ENCODE measurements at places on chromosomes 11 and 22.

DNA sequence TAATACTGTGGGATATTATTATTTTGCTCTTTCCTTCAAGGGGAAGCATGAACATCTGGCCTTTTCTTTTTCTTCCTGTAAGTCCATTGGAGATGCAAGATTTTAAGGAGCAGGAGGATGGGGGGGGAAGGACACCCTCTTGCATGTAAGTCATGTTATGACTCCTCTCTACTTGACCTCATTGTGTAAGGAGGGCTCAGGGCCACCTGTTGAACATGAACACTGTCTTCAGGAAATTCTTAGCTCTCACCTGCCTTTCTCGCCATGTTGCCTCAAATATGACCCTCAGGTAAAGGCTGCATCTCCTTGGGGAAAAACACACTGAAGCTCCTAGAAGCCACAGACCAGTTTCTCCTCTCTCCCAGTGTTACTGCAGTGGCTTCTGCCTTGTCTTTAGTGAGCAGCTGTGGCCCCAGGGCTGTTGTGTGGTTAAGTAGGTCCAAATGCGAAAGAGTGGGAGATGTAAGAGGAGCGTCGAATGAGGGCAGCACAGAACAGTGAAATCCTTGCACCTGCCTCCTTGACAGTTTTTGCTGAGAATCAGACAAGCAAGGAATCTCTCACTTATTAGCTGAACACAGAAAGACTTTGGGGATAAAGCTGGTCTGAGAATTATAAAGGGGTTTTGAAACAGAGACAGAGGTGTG is 1.3 kb upstream of the RAG1 start:
- no peaks in the 10 kb centered on the region for H3K4me1 ChIP-seq
- H3K36me3 ChIP-seq: no peaks in the 10 kb centered on the region
- H3K27me3 ChIP-seq: peaks cover 5% of the 10 kb centered on the region
- no peak for DNase-seq
- H3K4me3 ChIP-seq: no peak overlapping the region

- no peaks in the 10 kb centered on the region for H3K4me1 ChIP-seq
- H3K4me3 ChIP-seq: no peak overlapping the region
- H3K36me3 ChIP-seq: no peaks in the 10 kb centered on the region
- DNase-seq: no peak
- H3K27me3 ChIP-seq: peaks cover 4% of the 10 kb centered on the region
- no peak overlapping the region for H3K27ac ChIP-seq
Measured at GRCh38 chr11:131977231-131977630, 606.8 kb downstream of the NTM start.

GRCh38 chr11:18364495-18365073 is 29.8 kb upstream of the LDHA start:
- no peak overlapping the region for H3K4me3 ChIP-seq
- no peak for DNase-seq
- H3K27me3 ChIP-seq: no peaks in the 10 kb centered on the region
- H3K4me1 ChIP-seq: no peaks in the 10 kb centered on the region
- H3K36me3 ChIP-seq: no peaks in the 10 kb centered on the region

- H3K36me3 ChIP-seq: no peaks in the 10 kb centered on the region
- no peak overlapping the region for H3K27ac ChIP-seq
- no peak for DNase-seq
- peaks cover 5% of the 10 kb centered on the region for H3K4me1 ChIP-seq
Measured at GRCh38 chr11:79028225-79028624, 412.6 kb downstream of the TENM4 start.

- no peak overlapping the region for H3K4me3 ChIP-seq
- DNase-seq: no peak
- no peaks in the 10 kb centered on the region for H3K36me3 ChIP-seq
- H3K27me3 ChIP-seq: peaks cover 37% of the 10 kb centered on the region
Measured at GRCh38 chr11:126973051-126973450, 27.5 kb downstream of the KIRREL3 start.

- H3K36me3 ChIP-seq: no peaks in the 10 kb centered on the region
- no peak for DNase-seq
- H3K27ac ChIP-seq: peak overlapping the region; percentile 89
- H3K4me3 ChIP-seq: no peak overlapping the region
- H3K27me3 ChIP-seq: peaks cover 9% of the 10 kb centered on the region
Measured at GRCh38 chr11:312092-312816, 1.6 kb upstream of the IFITM1 start.

DNA sequence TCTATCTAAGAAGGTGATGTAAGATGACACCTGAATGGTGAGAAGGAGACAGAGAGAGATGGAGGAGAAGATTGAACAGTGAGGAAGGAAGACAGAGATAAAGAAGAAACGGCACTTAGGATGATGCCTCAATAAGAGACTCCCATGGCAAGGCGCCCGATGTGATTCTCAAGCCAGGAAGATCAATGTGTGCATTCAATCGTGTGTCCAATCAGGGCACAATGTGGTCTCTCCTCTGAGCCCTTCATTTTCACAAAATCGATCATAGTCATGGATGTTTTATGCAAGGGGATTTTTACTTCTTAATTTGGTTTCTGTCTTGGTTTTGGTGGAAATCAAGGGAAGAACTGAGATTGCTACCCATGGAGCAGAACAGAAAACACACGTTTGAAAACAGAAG is 19.9 kb upstream of the TMPRSS13 start:
- H3K27me3 ChIP-seq: no peaks in the 10 kb centered on the region
- no peaks in the 10 kb centered on the region for H3K4me1 ChIP-seq
- H3K27ac ChIP-seq: no peak overlapping the region
- H3K4me3 ChIP-seq: no peak overlapping the region

DNA sequence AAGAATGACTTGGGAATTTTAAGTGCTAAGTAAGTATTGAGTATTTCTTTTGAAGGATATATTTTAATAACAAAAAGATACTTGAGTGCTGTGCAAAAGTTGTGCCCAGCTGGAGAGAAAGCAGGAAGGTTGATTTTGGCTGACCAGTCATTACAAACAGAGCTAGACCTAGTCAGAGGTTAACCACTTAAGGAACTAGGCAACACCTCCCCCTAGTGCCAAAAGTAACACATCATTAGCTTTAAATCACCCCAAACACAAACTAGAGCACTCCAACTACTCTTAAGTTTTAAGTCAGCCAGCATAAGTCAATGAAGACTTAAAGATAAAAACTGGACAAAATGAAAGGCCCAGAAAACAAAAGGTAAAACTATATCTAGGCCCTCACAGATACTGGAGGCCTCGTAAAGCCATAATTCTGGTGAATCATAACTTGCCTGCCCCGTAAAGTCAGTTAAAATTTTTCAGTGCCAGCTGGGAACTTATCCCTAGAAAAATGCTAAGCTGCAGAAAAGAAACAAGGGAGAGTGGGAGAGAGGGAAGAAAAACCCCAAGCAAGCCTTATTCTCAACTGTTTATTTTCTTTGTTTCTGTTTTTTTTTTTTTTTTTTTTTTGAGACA is 4.6 kb downstream of the TMEM9B start:
- H3K27ac ChIP-seq: peak overlapping the region; percentile 26
- H3K27me3 ChIP-seq: no peaks in the 10 kb centered on the region
- H3K4me3 ChIP-seq: no peak overlapping the region

DNA sequence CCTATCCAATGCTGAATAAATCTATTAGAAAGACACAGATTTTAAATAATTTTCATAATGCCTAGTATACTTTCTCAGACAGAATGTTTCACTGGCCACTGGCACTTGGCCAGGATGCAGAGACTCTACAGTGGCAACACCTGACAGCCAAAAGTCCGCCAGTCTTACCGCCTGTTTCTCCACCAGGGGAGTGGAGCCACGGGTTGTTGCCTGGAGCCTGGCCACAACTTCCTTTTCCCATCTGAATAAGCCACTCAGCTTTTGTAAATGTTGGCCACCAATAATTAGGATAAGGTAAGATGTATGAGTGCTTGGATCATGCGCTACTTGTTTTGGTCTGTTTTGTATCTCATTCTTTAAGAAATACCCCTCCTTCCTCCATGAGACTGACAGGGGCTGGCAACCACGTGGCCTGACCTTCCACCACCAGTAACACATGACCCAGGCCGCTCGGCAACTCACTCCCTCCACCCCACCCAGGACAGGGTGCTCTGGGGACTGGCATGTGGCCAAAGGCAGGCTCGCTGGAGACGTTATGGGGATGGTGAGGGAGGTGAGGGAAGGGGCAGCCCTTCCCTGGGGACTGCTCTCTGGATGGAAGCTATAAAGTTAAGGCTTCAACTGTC is 93.0 kb upstream of the BID start:
- no peak overlapping the region for H3K4me3 ChIP-seq
- H3K4me1 ChIP-seq: peaks cover 15% of the 10 kb centered on the region
- DNase-seq: no peak
- H3K27me3 ChIP-seq: no peaks in the 10 kb centered on the region

DNA sequence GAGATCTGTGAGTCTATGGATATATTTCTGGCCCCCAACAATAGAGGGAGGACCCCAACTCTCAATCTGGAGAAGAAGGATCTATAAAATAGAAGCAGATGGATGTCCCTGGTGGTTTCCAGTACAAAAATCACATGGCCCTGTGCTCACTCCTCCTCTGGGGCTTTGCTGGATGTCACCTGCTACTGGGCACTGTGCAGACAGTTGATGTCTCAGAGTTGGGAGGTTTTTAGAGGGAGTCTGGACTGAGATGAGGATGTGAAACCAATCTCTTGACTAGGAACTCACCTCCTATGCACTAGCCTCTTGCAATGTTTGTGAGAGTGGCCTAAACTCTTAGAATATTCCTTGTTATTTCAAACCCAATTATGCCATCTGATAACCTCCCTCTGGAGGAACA is 107.2 kb downstream of the SCN3B start:
- H3K36me3 ChIP-seq: no peaks in the 10 kb centered on the region
- peaks cover 5% of the 10 kb centered on the region for H3K4me1 ChIP-seq
- no peaks in the 10 kb centered on the region for H3K27me3 ChIP-seq
- no peak overlapping the region for H3K4me3 ChIP-seq

DNA sequence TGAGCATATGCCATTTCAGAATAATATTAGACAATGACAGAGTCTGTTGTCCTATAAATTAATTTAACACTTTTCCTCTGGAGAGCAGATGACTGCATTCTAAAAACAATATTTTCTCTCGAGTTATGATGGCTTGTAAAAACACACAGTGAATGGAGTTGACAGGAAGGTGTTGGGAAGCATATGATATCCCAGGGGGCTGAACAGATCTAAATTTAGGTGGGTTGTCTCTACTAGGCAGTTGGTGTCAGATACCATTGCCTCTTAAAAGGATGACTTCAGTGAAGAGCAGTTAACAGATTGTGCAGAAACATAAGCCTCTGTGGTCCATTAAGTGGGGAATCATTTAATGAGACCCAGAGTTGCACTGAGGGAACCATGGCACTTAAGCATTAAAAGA is 30.7 kb downstream of the SVIP start:
- no peaks in the 10 kb centered on the region for H3K36me3 ChIP-seq
- H3K27me3 ChIP-seq: no peaks in the 10 kb centered on the region
- H3K4me1 ChIP-seq: no peaks in the 10 kb centered on the region
- no peak for DNase-seq
- H3K27ac ChIP-seq: no peak overlapping the region
- no peak overlapping the region for H3K4me3 ChIP-seq

- H3K4me1 ChIP-seq: no peaks in the 10 kb centered on the region
- no peaks in the 10 kb centered on the region for H3K27me3 ChIP-seq
- H3K36me3 ChIP-seq: no peaks in the 10 kb centered on the region
- no peak overlapping the region for H3K27ac ChIP-seq
- no peak for DNase-seq
Measured at GRCh38 chr11:63660972-63661371, 10.2 kb downstream of the ATL3 start.

DNA sequence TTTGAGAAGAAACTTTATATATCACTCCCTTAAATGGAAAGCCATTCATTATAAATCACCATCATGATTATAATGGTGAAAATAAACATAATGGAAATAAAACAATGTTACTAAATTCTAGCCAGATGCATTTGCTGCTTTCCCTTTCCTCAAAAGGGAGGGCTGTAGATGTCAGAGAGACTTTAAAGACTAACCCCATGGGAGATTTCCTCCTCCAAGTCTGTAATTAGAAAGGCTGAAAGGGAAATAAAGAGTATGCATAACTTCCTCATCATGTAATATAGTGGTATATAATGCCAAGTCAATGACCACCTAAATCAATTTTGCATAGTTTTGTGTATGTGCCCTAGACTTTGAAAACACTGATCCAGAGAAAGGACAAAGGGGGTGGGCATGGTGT is 6.4 kb downstream of the CD6 start:
- no peak overlapping the region for H3K4me3 ChIP-seq
- H3K36me3 ChIP-seq: no peaks in the 10 kb centered on the region
- no peak for DNase-seq
- H3K4me1 ChIP-seq: no peaks in the 10 kb centered on the region

DNA sequence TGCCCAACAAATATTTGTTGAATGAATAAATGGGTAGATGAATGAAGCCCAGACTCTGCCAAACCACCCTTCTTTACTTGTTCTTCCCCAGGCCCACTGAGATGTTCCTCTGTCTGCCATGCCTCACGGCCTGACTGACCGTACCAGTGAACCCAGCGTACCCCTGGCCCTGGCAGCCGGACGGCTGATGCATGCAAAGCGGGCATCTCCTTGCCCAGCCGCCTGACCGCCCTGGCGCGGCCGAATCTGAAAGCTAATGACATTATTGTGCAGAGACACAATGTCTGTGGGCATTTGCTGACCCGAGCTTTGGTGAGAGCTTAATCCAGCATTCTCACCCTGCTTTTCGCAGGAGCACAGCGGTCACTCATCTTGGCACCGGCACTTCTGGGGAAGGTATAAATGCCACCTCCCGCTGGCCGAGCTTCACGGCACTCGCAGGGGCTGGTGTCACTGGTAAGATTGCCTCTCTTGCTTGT is at the start of gene CRYBB2:
CRYBB2 (plus strand) TSS at position 429 of the 479 bp plus-strand sequence. CDS start 1,791 bp downstream, outside the sequence.
- no peaks in the 10 kb centered on the region for H3K36me3 ChIP-seq
- no peak within 1 kb of the TSS for H3K27ac ChIP-seq
- no peak for DNase-seq
- no peaks in the 10 kb centered on the region for H3K4me1 ChIP-seq

DNA sequence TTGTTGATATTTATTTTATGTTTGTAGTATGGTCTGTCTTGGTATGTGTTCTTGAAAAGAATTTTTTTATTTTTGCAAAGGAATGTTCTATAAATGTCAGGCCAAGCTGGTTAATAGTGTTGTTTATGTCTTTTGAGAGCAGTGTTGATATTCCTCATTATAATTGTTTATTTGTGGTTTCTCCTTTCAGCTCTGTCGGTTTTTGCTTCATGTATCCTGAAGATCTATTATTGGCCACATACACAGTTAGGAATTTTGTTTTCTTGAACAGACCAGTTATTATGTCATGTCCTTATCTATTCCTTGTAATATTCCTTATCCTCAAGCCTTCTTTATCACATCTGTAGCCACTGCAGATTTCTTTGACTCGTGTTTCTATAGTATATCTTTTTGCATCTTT is 56.5 kb downstream of the PDHX start:
- no peak for DNase-seq
- H3K27me3 ChIP-seq: no peaks in the 10 kb centered on the region
- H3K27ac ChIP-seq: no peak overlapping the region
- peaks cover 12% of the 10 kb centered on the region for H3K4me1 ChIP-seq

DNA sequence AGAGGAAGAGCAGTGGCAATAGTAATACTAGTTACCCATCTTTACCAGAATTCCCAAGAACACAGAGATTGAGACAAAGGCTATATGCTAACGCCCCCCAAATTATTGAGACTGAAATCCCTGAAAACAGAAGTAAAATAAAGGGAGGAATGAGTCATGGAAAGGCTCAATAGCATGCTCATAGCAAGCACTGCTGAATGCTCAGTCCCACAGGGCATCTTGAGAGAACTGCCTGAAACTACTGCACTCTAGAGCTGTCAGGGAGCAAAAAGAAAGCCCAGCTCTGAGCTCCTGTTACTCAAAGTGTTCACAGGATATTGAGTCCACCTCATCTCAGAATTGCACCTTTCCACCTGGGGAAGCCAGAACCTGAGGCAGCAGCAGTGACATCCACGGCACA is 44.1 kb upstream of the FIBIN start:
- H3K36me3 ChIP-seq: no peaks in the 10 kb centered on the region
- H3K27me3 ChIP-seq: no peaks in the 10 kb centered on the region
- H3K4me1 ChIP-seq: peaks cover 5% of the 10 kb centered on the region
- no peak for DNase-seq
- H3K27ac ChIP-seq: no peak overlapping the region

- DNase-seq: no peak
- no peak overlapping the region for H3K4me3 ChIP-seq
- peaks cover 8% of the 10 kb centered on the region for H3K4me1 ChIP-seq
Measured at GRCh38 chr11:69138265-69138664, 17.5 kb upstream of the SMIM38 start.
